ENCODE measurements at places on chromosomes 2 and 18. TPM values are rescaled to one million over a fixed set of nuclear protein-coding genes. Genes with fewer than 3 reads are reported as not detected.

Gene PID1
- total RNA-seq: under 0.01 TPM

Gene SERPINB13
- not detected for total RNA-seq

Gene SCYGR4
- total RNA-seq: not detected

Gene LYPD6B
- total RNA-seq: 0.10 TPM

Gene MMADHC
- 158 TPM for total RNA-seq

Gene SLC30A3
- total RNA-seq: 11.8 TPM

Gene NFU1
- 39.5 TPM for total RNA-seq

Gene MYOM1
- 0.10 TPM for total RNA-seq

Gene ASB3
- total RNA-seq: 21.5 TPM

Gene RFTN2
- 5.9 TPM for total RNA-seq

Gene FECH
- total RNA-seq: 34.2 TPM

Gene RAX
- not detected for total RNA-seq

Gene GPD2
- 42.1 TPM for total RNA-seq

Gene ERMN
- total RNA-seq: not detected

Gene TMEM178A
- total RNA-seq: not detected

Gene GMCL1
- 4.9 TPM for total RNA-seq

Gene CPLX4
- total RNA-seq: not detected

Gene POTEJ
- total RNA-seq: 0.65 TPM

All from vein endothelial cell (primary cell).